ENCODE measurements at places on chromosomes 12 and 14.

DNA sequence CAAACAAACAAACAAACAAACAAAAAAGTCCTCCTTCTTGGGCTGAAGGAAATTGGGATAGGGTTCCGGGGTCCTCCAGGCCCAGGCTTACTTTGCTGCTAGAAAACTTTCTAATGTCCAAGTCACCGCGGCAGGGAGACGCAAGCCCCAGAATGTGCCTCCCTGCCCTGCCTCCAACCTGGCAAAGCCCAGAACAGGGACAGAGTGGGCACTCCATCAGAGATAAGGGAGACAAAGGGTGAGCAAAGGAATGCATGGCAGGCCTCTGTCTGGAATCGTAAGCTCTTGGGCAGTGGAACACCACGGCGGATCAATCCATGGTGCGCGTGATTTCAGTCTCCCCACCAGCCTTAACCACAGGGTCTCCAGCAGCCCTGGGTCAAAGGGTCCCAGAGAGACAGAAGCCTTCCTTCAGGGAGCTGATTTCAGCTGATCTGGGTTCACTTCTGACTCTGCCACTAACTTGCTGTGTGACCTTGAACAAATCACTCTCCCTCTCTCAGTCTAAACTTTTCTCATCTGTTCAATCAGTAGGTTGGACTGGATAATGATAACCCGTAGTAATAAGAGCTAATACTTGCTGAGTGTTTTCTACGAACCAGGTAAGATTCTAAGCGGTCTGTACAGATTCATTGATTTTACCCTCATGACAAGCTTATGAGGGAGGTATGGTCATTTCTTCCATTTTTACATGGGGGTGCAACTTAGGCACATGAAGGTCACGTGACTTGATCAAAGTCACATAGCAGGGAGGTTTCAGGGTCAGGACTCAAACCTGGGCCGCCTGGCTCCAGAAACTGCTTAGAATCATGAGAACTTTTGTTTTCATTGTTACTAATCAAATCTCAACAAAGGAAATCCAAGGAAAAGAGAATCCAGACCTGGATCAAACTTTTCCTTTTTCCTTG is 12.7 kb downstream of the RILPL1 start:
- DNase-seq = no peak

GRCh38 chr12:674272-674781 is 11.1 kb upstream of the NINJ2 start:
- peak; percentile 5 for DNase-seq

DNA sequence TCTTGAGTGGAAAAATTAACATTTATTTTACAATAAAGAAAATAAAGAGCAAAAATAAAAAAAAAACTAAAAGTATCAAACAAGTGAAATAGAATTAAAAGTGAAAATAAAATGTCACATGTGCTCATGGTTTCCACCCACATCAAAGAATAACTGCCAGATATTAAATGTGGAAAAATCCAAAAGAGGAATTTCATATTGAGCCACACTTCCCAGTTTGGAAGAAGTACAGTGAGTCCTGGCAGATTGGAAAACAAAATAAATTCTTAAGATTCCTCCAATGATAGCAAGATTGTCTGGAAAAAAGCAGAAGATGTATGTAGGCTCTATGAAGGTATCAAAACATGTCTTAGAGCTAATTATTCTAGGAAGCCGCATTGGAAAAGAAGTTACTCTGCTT is 1019.5 kb downstream of the SLC6A15 start:
- DNase-seq = no peak

DNA sequence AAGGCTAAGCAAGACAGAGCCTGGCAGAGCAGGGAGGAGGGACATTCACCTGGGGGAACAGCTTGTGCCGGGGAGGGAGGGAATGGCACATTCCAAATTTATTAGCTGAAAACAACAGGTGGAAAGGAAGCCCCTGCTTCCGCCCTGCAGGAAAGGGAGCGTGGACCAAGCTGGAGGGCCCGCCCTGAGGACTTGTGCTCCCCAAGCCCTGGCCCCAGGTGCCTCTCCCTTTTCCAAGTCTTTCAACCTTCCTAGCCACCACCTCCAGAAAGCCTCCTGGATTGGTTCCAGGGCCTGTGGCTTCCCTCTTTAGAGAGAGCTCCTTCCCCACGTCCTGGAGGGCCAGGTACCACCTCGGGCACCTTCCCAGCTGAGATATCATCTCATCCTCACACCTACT is 2.7 kb downstream of the DEGS2 start:
- no peak for DNase-seq

DNA sequence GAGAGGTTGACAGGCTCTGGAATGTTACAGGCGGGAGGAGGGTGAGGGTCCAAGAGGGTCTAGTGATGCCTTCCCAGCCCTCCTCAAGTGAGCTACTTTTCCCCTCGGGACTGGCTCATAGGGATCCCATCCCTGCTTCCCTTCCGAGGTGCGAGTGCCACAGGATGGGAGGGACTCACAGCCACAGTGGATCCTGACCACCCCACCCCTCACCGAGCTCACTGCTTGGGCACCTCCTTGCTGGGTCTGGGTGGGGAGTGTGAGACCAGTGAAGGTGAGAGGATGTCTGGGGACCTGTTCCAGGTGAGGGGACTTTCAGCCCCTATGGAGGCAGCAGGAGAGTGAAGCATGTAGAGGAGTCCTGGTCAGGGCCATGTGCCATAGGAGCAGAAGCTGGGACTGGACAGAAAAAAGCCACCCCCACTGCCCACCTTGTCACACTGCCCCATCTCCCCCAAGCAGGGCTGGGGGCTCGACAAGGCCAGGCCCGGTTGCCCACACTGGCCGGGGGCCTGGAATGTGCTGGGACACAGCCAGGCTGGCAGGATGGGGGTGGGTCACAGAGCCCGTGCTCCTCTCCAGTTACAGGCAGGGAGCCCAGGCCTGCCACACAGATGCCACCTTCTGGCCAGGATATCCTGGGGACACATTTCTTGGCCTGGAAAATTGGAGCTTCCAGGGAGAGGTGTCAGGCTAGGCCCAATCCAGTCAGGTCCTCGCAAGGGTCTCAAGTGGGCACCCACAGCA is 1.7 kb upstream of the TNS2 start:
- peak; percentile 62 for DNase-seq

GRCh38 chr14:80923368-80923767 is 18.2 kb downstream of the CEP128 start:
- no peak for DNase-seq

- DNase-seq = peak; percentile 79
Observed at GRCh38 chr14:72615451-72616121, 278.3 kb downstream of the DPF3 start.

GRCh38 chr14:63910583-63911363 is 58.0 kb downstream of the SYNE2 start:
- no peak for DNase-seq

- no peak for DNase-seq
Observed at GRCh38 chr12:118330421-118331018, 42.2 kb downstream of the TAOK3 start.

GRCh38 chr12:130422676-130423075 is 85.0 kb downstream of the PIWIL1 start:
- no peak for DNase-seq

DNA sequence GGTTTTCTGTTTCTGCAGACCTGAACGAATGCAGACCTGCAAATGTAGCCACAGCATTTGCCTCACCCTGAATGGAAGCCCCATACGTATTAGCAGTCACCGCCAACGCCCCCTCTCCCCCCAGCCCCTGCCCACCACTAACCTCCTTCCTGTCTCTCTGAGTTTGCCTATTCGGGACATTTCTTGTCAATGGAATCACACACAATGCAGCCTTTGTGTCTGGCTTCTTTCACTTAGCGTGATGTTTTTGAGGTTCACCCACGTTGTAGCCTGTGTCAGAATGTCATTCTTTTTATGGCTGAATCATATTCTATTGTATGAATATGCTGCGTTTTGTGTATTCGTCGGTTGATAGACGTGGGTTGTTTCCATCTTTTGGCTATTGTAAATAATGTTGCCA is 178.6 kb downstream of the AACS start:
- no peak for DNase-seq

GRCh38 chr12:52007982-52008510 is 1.3 kb downstream of the TAMALIN start:
- no peak for DNase-seq

DNA sequence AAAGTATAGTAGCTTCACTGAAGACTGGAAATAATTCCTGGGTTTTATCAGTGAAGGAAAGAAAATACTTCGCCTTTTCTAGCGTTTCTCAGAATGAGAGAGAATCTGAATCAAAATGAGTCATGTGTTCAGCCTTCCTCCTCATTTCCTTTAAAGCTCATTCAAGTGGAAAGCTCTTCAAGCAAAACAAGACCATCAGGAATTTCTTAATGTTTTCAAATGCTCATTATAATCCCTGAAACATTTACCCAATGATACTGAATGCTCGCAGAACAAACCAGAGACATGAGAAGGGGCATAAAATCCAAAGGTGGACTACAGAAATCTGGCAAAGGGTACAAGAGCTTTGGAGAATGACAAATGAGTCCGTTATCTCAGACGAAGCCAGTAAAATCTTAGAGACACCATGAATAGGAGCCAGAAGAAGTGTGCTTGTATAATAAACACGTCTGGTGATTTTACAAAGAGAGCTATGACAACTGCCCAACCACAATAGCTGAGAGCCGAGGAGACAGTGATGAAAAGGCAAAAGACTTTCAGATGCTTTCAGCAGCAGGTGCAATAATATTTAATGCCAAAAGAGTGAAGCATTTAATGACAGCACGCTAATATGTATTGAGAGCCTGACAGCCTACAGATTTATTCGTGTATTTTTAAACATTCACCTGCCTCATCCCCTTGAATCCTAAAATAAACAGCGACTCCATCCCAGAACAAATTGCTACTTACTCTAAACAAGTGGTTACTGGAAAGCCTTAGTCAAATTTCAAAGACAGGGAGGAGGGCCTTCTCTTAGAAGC is 19.0 kb downstream of the SPRING1 start:
- peak; percentile 60 for DNase-seq

DNA sequence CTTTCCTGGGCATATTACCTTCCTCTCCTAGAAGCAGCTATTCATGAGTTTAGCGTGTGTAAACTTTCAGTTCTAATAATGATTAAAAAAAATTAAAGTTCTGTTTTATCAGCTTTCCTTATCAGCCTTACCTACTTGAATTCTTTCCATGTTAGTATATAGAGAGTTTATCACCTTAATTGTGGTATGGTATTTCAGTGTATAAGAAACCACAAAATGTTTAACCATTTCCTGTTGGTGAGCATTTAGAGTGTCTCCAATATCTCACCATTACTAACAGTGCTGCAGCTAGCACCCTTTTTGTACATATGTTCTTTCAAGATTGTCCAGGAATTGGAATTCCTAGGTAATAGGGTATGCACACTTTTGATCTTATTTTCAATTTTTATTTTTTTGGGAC is 89.5 kb downstream of the FBXO33 start:
- no peak for DNase-seq

- DNase-seq = no peak
Observed at GRCh38 chr12:129790331-129790730, 113.5 kb downstream of the TMEM132D start.

DNA sequence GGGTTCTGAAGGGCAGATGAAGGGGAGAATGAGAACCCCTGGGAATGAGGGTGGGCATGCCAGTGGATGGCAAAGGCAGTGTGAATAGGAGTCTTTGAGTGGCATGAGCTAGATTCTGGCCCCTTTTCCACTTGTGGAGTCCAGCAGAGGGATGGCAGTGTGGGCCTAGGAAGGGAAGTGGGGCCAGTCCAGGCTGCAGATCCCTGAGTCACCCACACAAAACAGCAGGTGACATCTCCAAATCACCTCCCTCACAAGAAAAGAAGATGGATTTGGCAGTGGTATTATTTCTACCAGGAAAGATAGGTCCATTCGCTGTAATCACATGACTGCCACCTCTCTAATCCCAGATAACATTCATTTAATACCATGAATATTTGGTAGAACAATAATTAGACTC is 151.3 kb downstream of the TTC7B start:
- no peak for DNase-seq

- DNase-seq = peak; percentile 35
Observed at GRCh38 chr14:76891391-76891790, 65.2 kb downstream of the LRRC74A start.

DNA sequence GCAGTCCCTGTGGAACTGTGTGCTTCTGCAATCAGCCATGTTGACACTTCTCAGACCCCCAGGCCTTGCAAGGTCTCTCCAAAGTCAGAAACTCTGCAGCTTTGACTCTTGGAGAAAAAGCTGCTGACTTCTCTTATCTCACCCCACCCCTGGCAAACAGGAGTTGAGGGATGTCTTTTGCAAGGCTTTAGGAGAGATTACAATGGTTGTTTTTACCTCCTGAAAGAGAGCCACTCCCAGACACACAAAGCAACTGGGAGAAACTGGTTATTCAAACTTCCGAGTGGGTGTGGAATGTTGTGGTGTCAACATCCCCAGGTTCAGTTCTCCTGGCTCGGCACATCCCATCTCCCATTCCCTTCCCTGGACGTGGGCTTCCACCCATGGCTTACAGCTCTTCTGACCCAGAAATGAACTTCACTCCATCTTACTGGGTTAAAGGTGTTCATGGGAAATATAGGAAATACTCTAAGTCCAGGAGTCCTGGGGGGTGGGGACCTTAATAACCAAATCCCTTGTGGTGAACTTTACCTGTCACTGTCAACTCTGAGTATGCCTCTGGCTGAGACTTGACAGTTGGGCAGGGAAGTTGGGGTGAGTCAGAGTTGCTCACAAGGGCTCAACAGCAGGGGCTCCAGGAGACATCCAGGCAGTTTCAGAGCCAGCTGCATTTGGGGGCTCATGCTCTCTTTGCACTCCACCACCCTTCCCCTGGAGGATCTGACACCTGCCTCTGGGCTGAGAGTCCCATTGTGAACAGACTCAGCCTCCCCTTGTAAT is 41.9 kb downstream of the CCDC177 start:
- DNase-seq = peak; percentile 65

- no peak for DNase-seq
Observed at GRCh38 chr14:71397371-71397770, 490.1 kb downstream of the PCNX1 start.

DNA sequence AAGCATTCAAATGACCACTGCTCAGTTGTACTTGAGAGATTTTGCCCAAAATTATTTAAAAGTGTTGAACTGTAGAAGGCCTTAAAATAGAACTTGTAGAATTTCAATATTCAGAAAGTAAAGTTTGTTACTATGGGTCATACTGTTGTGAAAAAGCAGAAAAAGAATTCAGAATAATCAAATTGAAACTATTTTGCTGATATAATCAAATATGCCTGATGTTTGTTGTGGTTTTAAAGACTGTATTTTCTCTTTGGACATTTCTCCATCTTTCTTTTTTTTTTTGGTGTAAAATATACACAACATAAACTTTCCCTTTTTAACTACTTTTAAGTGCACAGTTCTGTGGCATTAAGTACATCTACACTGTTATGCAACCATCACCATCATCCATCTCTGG is 374.7 kb downstream of the APAF1 start:
- DNase-seq = no peak

GRCh38 chr14:34018564-34019244 is 67.8 kb upstream of the EGLN3 start:
- DNase-seq = no peak

All from PC-3 (cell line).